ENCODE measurements at places on chromosomes 5 and 9.

GRCh38 chr5:140622301-140622700 lies 10.7 kb downstream of the CD14 start:
- DNase-seq, result no peak

- DNase-seq, result no peak
Measured at GRCh38 chr5:159121061-159121460, 21.3 kb upstream of the EBF1 start.

DNA sequence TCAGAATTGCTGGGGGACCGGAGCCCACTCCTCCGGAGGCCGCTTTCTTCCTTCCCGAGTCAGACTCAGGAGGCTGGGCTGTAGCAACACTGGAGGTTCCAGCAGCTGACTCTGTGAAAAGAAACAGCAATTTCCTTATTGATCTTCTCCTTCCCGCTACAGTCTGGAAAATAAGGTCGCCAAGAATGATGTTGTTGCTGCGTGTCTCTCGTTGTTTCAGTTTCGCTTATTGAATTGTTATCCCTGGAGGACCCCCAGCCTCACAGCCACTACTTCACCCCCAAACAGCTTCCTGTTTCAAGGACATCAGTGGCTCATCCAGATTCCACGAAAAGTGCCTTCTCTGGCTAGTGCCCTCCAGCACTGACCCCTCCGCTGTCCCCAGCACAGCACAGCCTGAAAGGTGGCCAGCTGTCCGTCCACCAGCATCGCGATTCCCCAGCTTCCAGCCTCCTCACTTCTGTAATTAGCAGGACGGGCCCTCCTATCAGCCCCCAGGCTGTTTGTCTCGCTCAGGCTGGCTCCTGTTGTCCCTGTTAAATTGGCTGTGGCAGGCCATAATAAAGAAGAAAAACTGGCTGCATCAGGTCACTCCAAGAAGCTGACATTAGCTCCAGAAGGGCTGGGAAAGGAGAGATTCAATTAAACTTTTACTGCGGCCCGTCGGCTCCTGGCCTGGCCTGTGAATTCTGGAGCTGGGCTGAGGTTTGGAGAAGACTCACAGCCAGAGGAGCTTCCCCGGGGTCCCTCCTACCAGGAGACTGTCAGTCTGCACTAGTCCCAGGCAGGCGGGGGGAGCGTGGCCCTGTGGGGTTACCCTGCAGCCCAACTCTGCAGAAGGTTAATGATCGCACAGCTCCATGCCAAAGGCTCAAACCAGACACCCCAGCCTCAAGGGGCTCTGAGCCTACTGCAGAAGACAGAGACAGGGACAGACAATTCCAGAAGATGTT lies 40.5 kb downstream of the OLFM1 start:
- no peak for DNase-seq

DNA sequence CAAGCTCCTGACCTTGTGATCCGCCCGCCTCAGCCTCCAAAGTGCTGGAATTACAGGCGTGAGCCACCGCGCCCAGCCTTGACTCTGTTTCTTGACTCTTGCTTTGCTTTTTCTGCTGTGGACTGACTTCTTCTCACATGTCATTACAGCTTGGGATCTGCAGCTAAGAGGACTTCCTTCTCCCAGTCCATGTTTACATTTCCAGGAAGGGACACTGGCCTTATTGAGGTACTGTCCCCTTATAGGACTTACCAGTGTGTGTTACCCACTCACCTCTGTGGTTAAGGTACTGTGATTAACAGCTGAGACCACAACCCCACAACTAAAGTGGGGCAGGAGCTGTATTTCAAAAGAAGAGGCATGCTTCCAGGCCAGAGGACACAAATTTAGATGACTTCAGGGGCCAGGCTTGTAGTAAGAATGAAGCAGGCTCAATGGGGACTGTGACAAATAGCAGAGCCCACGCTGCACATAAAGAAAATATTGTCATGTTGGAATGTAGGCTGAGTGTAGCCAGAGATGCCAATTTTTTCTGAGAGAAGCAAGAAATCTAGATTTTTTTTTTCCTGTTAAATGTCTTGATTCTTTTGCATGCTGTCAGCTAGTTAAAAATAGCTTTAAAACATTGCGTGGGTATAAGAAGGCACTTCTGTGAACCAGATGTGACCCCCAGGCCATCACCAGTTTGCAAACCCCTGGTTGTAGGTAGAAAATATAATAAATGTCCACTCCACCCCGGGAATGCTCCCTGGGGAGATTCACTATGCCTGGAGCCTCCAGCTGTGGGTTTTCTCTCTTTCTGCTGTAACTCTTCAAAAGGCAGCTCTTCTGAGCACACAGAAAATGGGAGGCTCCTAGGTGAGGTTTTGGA lies 75.0 kb downstream of the PTPDC1 start:
- no peak for DNase-seq

- DNase-seq, result no peak
Measured at GRCh38 chr5:27316271-27316650, 277.9 kb upstream of the CDH9 start.

GRCh38 chr5:141969783-141970771 lies 1.2 kb downstream of the RNF14 start:
- DNase-seq, result no peak

DNA sequence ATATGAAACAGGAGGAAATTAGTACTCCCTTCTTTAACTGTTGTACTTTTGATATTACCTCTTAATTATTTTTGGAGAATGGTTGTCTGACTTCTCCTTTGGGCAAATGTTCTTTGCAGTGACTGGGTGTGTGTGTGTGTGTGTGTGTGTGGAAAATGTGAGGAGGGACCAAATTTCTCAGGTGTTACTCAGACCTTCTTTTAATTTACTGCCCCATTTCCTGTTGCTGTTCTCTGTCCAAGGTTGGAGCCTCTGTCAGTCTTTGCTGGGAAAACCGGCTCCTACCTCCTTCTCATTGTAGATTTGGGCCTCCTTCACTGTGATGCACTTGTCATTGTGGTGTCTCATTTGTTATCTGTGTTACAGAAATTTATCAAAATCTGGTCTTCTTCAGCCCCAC lies 68.4 kb downstream of the PBX3 start:
- no peak for DNase-seq

DNA sequence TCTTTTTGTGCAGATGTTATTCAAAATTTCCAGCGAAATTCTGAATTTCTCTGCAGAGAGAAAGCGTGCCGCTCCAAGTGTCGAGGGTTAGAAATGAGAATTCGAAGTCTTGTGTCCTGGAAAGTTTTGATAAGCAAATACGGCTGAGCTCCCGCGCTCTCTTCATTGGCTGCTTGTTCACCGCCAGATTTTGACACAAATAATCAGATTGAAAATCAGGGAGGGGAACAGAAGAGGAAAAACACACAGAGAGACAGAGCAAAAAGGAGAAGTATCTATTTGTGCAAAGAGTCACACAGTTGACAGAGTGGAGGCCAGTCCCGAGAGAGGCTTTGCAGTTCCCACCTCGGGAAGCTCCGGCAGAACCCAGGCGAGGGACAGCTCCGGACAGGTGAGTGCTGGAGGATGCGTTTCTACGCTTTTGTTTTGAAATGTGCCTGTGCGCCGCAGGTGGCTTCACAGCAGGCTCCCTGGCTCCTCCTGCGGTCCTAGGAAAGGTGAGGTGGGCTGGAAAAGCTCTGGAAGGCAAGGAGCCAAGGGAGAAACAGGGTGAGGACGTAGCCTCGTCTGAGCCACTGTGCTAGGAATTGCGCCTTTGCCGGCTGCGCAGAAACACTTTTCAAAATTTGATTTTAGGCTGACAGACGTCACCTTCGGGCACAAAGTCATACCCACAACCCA lies at the start of gene GFI1B:
Gene GFI1B (plus strand): TSS at position 244 of the 681 bp plus-strand sequence. CDS start 7,985 bp downstream, outside the sequence.
- DNase-seq, result no peak

DNA sequence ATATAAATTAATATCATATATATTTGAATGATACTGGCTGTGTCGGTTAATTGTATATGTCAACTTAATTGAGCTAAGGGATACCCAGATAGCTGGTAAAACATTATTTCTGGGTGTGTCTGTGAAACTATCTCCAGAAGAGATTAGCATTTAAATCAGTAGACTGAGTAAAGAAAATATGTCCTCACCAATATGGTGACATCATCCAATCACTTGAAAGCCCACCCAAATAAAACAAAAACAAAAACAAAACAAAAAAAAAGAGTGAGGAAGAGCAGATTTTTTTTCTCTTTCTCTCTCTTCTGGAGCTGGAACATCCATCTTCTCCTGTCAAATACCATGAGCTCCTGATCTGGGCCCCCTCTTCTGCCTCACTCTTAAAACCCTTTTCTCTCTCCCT lies 15.7 kb upstream of the CCDC152 start:
- no peak for DNase-seq

DNA sequence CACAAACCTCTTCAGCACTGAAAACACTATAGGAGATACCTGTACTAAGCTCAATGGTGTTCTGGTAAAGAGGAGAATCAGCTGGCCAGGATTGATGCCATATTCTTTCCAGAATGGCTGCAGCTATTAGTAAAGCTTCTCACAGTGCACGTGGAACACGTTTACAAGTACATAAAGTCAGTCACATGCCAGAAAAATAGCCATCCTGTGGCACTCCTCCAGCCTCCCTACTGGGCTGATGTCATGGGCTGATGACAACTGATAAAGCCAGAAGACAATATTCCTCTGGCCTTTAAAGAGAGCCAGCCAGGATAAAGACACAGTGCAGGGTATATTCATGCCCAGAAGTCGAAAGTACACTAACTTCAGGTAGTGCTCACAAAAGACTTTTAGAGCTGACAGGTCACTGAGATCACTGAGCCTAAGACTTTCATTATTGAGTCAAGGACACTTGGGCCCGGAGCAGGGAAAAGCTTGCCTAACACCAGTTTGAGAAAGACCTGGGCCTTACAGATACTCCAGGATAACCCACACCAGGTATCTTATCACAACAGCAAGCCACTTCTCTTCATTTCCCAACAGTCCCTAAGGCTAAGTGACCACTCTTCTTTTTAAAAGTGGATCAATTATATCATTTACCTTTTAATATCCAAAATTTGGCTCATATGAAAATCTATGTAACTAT lies 29.4 kb downstream of the ABITRAM start:
- no peak for DNase-seq

- DNase-seq, result no peak
Measured at GRCh38 chr5:138873466-138874221, 1.5 kb downstream of the LRRTM2 start.

DNA sequence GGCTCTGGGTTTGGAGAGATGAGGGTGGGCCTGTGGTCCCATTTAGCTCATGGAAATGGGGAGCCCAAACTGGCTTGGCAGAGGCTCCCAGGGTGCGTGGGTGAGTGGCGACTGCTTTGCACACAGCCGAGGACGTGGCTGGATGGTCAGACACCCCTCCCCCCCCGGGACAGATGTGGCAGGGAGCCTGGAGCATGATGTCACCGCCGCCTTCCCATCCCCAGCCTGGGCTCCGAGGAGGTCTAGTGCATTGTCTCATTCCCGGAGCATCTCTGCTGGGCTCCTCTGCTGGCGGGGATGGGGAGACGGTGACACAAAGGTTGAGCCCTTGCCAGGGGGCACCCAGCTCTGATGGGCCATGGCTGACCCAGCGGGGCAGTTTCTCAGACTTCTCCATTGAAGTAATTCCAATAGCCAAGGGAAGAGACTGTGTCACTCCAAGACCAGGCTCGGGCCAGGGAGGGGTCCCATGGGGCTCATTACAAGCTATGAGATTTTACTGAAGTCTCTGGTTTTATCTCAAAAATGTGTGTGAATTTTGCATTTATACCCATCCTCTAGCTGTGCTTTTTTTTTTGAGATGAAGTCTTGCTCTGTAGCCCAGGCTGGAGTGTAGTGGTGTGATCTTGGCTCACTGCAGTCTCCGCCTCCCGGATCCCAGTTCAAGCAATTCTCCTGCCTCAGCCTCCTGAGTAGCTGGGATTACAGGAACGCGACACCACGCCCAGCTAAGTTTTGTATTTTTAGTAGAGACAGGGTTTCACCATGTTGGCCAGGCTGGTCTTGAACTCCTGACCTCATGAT lies 36.1 kb downstream of the HMCN2 start:
- DNase-seq, result no peak

GRCh38 chr5:103148213-103148612 lies 28.1 kb downstream of the PPIP5K2 start:
- no peak for DNase-seq

- no peak for DNase-seq
Measured at GRCh38 chr9:113888336-113888735, 12.2 kb downstream of the ZNF618 start.

GRCh38 chr9:72826996-72827949 lies 125.6 kb downstream of the ALDH1A1 start:
- no peak for DNase-seq

DNA sequence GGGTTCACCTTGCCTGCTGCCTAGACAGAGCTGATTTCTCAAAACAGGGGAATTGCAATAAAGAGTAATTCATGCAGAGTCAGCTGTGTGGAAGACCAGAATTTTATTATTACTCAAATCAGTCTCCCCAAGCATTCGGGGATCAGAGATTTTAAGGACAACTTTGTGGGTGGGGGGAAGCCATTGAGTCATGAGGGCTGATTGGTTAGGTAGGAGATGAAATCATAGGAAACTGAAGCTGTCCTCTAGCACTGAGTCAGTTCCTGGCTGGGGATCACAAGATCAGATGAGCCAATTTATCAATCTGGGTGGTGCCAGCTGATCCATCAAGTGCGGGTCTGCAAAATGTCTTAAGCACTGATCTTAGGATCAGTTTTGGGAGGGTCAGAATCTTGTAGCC lies 159.1 kb upstream of the MAP1B start:
- DNase-seq, result no peak

DNA sequence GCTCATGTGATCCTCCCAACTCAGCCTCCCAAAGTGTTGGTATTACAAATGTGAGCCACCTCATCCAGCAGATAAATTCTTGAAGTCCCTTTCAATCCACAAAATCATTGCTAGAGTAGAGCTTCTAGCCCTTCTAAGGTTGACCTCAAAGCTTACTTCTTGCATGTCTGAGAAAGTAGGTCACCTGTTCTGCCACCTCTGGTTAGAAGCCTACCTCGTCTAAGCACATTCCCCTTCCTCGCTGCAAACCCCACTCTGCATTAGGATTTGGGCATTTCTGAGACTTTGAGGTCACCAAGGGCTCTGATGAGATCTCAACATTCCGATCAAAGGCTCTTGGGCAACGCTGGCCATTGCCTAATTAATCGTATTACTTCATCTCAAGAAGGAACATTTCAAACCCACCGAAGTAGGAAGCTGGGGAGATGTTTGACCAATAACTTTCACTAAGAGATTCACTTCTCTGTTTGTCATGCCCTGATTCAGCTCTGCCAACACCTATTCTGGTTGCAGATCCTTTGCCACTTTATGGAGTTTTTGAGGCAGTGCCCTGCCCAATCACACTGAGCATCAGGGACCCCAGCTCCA lies 8.6 kb downstream of the ADAM19 start:
- no peak for DNase-seq

GRCh38 chr5:81815321-81815720 lies 64.4 kb upstream of the SSBP2 start:
- no peak for DNase-seq

- no peak for DNase-seq
Measured at GRCh38 chr9:79613145-79613544, 41.4 kb downstream of the TLE4 start.

GRCh38 chr5:141420855-141421488 lies at the start of gene PCDHGA11:
Gene PCDHGA11 (plus strand): TSS chr5:141421051. CDS start chr5:141421228, 177 bp downstream.
- DNase-seq, result no peak

DNA sequence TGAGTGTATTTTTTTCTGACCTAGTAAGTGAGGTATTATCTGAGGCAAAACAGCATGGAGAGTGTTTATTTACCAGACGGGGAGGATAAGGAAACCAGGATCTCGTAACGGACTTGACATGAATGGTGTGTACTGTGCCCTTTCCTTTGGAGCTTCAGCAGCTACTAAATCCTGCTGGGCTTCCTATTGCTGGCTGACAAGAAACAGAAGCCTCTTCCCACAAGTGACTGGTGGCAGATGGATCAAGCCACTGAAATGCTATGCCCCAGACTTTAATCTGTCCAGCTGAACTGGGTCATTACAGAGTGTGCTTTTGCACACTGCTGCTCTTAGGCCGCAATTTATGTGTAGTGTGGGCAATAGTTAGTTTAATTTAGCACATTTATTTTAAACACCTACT lies 162.7 kb upstream of the MRPS30 start:
- DNase-seq, result no peak
